Caudate nucleus (tissue), 63 donors: ENCODE measurements at places on chromosomes 4 and X.

DNA sequence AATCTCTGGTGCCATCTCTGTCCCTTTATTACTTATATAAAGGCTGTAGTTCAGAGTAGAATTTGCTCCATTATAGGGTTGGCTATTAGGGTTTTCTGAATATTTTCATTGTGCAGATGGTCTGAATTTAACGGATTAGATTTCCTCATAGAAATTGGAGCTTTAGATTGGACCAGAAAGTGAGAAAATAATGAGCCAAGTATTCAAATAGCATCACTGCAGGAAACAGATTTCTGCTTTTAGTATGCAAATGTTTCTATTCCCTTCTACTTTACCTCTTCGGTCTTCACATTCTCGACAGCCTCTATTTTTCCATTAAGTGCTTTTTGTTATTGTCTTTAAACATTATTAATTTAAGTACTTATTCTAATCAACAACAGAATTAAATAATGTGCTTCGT, 55.4 kb downstream of the TRIM2 start:
- no peak for DNase-seq

GRCh38 chrX:34503119-34503518, 154.0 kb downstream of the TMEM47 start:
- DNase-seq, result no peak

DNA sequence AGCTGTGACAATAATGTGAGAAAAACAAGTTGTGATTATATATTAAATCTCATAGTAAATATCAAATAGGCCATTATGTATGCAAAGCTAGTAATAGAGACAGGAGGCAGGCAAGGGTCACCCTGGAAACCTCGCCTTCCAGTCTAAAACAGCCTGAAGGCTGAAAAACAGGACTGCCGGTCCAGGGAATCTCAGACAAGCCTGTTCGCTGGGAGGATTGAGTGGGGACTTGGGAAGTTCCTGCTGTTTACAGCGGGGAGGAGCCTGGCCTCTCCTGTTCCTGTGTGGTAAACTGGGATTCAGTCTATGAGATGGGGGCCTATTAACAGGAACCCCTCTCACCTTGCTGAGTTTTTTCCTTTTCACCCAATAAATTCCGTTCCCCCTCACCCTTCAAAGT, 2317.3 kb downstream of the PCDH7 start:
- DNase-seq, result no peak

- DNase-seq, result no peak
Observed at GRCh38 chrX:47958761-47959342, 44.9 kb downstream of the ZNF182 start.

GRCh38 chr4:142404191-142404611, 441.9 kb downstream of the INPP4B start:
- DNase-seq, result no peak

DNA sequence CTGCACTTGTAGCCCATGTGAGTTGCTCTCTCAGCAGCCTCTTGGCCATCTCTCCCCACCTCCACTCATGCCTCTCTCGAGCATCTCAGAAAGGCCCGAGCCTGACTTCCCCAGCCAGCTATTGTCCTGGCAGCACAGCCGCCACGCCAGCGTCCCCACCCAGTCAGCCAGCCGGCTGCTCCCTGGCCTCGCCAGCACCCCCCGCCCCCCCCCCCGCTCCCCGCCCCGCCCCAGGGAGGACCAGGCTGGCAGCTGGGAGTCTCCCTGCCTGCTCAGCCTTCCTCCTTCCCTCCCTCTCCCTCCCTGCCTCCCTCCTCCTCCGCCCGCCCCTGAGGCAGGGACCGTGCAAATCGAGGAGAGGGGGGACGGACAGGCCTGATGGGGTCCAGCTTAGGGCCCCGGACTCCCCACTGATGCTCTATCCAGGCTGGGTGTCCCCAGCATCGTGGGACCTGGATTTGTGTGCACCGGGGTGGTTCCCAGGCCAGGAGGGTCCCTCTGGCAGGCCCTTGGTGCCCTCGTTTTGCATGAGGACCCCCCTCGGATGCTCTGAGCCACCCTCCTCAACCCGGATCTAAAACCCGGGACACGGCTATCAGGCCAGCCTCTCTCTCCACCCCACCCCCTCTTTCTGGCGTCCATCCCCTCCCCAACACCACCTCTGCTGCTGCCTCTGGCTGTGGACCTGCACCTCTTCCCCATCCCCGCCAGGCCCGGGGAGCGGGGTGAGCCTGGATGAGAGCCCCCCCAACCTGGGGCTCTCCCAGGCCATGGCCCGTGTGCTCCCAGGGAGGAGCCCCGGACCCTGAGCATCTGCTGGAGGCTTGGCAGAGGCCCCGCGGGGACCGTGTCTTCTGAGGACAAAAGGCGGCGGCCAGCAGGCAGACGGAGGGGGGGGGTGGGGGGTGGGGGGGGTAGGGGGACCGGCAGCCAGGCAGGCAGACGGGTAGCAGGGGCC, at the start of gene GPR173:
GPR173 (plus strand) TSS at position 621 of the 958 bp plus-strand sequence. CDS start 27,833 bp downstream, outside the sequence.
- DNase-seq, result peak; percentile 62

GRCh38 chrX:82782014-82782413, 726.1 kb upstream of the POU3F4 start:
- no peak for DNase-seq

- no peak for DNase-seq
Observed at GRCh38 chr4:26782168-26782829, 78.3 kb upstream of the STIM2 start.

DNA sequence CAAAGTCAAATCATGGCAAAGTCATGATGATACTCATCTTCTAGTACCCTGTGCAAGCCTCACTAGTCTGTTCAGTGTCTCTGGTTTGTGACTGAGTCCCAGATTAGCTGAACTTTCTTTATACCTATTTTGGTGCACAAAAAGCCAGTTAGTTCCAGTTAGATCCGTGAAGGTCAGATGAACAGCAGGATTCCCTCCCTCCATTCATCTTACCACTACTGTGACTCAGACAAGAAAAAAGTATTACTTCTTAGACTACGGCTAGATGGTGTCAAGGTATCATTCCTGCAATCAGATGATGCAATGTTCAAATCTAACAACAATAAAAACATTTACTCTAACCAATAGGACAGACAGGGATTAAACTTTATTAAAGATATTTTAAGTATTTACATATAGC, 30.4 kb downstream of the ARHGEF6 start:
- DNase-seq, result no peak

DNA sequence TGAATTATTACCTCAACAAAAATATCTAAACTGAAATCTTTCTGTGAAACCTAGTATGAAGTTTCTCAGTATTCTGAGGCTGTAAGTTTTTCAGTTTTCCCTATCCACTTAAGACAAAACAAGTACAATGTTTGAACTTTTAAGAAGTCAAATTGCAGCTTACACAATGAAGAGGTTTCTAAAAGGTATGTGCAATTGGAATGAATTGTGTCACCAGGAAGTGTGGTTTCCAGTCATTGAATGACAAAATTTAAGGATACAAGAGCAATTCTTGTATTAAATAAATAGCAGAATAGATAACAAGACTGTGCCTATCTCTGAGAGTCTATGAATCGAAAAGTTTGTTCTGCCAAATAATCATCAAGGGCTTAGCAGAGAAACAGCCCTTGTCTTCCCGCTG, 207.3 kb downstream of the ANKRD50 start:
- DNase-seq, result no peak

DNA sequence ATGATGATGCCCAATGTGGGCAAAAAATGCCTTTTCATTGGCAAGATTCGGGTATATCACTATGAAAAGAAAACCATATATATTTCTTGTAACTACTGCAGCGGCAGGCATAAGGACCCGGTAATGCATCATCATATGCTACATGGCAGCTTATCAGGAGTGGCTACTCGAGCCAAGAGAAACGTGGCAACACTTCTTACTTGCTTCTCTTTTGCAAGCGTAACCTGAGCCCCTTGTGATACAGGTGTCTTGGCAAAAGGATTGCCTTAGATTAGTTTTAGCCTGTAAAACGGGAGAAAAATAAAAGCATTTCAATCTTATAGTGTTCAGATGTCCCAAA, 280.3 kb downstream of the SPRY1 start:
- no peak for DNase-seq

DNA sequence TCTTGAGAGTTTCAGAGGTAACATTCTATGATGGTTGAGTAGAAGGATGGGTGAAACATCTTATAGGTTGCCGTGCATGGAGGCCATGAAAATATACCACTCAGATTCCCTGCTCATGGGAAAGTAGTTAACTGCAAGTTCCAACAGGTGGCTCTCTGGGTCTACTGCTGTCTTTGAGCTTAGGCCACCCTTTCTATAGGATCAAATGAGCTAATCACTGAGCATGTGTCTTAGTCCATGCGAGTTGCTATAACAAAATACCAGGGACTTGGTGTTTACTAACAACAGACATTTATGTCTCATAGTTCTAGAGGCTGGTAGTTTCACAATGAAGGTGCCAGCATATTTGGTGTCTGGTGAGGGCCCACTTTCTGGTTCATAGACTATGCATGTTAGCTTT, 144.8 kb upstream of the UNC5C start:
- no peak for DNase-seq

GRCh38 chr4:170425521-170426143, 335.9 kb upstream of the AADAT start:
- DNase-seq, result no peak

GRCh38 chr4:1039493-1040343, 28.3 kb downstream of the FGFRL1 start:
- no peak for DNase-seq

GRCh38 chr4:148651991-148652390, 209.8 kb upstream of the NR3C2 start:
- no peak for DNase-seq

DNA sequence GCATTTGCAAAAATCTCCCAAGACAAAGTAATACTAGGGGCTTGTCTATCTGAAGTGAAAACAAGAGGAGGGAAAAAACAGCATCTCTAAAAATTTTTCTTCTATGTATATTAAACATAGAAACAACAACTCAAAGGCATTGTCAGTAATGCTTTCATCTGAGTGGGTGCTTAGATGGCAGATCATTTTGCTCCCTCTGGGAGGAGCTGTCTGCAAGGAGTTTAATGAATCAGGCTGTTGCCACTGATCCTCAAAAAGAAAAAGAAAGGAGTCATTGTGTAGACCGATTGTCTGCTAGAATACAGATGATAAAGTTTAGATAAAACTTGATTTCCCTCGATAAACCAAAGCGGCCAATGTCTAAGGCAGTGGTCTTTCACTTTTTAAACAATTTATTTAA, 49.7 kb upstream of the KLHL8 start:
- DNase-seq, result peak; percentile 7

DNA sequence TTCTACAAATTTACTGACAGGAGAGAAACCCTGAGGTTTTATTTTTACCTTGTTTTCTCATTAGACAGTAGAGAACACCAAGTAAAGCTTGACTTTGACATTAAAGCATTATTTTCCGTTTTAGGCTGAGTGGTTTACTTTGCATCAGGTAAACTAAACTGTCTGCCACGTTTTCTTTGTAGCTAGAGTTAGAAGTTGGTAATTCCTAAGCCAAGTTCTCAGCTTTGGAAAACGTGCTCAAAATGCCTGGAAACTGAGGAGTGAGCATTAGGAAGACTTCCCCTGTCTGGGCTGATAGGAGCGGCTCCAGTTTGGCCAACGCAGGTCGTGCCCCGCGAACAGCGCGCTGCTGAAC, 819 bp downstream of the PDLIM3 start:
- no peak for DNase-seq

DNA sequence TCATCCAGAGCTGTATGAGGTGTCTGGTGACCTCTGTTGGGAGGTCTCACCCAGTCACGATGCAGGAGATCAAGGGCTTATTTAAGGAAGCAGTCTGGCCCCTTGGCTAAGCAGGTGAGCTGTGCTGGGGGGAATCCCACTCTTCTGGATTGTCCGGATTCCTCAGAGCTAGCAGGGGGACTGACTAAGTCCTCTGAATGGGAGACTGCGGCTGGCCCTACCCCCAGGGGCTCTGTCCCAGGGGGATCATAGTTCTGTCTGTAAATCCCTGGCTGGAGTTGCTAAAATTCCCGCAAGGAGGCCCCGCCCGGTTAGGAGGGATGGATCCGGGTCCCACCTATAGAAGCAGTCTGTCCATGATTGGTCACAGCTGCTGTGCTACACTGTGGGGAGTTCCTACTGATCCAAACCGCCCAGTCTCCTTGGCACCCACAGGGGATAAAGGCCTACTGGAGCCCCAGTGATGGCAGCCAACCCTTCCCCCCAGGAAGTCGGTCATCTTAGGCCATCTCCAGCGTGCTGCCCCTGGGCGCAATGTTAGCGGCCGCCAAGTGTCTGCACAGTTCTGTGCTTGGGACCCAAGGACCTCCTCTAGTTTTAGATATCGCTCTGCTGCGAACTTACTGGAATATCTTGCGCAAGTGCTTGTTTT, 118.2 kb upstream of the KLF8 start:
- DNase-seq, result no peak

DNA sequence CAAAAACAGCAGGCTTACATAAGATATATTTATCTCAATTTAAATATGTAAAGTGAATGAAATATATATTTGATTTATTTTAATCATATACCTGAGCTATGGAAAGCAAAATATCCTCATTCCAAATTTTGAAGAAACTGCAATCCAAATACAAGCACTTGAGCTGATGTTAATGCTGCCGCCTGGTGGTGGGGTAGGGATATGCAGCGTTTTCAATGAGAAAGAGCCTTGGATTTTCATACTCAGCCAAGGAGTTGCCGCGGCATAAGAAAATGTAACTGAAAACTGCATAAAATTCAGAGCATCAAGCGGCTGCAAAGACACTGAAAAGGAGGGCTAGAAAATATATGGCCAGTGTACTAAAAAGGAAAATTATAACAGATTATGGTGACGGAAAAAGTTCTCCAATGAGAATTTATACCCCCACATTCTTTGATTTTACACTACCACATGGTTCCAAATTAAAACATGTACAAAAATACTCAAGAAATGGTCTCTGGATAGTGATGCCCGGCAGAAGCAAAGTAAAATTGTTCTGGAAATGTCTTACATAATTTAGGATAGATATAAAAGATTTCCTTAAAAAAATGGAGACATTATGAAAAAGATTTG, 660.3 kb upstream of the PITX2 start:
- DNase-seq, result peak; percentile 8

DNA sequence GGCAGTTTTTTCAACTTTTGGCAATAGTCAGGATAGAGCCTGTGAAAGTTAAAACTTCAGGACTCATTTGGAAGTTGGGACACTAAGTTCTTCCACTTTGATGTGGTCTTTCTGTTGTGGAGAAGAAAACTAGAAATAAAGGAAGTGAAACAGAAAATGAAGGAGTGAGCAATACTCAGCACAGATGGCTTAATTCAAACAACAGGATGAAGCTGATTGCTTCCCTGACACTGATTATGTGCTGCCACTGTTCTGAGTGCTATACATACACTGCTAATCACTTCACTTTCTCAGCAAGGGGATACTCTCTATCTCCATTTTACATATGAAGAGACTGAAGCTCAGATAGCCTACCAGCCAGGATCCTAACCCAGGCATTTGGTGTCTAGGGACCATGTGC, 235.1 kb upstream of the CPEB2 start:
- no peak for DNase-seq
